ENCODE measurements at places on chromosomes 1 and 21. TPM values are rescaled to one million over a fixed set of nuclear protein-coding genes. Genes with fewer than 3 reads are reported as not detected.

DNA sequence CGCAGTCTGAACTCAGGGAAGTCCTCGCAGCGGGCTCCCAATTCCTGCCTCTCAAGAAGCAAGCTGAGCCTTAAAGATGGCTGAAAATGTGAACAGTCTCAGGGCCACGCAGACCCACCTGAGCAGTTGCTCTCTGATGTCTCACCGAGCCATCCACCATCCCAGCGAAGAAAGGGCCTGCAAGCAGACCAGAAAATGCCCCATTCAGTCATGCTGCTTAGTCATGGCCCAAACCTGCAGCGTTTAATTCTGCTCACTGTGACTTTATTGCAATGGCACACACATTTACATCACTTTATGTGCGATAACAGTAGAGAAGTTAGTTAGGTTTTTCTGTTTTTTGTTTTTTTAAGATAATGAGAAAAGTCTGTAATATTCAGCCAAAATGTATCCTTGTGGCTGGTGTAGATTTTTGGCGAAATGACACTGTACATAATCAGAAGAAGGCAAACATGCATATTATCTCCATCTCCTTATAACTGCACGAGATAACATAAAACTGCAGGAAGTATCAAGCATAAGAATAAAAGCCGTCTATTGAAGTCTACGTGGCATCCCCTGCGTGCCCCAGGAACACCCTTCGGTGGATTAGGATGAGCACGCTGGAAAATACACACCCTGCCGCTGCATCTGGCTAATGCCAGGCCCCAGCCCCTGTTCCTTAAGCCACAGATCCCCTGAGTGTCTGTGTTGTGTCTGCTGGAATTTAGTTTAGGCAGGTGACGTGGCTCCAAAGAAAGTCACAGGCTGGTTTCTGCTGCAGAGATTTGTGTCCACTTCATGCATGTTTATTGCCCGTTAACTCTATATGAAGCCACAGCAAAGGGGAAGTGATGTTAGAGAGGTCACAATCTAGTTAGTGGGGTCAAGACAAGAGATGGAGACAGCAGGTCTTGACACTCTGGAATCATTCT is 119.8 kb upstream of the IRF2BP2 start:
- H3K36me3 ChIP-seq: no peaks in the 10 kb centered on the region
- no peak overlapping the region for H3K4me3 ChIP-seq
- H3K27ac ChIP-seq: no peak overlapping the region
- peaks cover 47% of the 10 kb centered on the region for H3K4me1 ChIP-seq
- DNase-seq: no peak
- H3K27me3 ChIP-seq: no peaks in the 10 kb centered on the region

DNA sequence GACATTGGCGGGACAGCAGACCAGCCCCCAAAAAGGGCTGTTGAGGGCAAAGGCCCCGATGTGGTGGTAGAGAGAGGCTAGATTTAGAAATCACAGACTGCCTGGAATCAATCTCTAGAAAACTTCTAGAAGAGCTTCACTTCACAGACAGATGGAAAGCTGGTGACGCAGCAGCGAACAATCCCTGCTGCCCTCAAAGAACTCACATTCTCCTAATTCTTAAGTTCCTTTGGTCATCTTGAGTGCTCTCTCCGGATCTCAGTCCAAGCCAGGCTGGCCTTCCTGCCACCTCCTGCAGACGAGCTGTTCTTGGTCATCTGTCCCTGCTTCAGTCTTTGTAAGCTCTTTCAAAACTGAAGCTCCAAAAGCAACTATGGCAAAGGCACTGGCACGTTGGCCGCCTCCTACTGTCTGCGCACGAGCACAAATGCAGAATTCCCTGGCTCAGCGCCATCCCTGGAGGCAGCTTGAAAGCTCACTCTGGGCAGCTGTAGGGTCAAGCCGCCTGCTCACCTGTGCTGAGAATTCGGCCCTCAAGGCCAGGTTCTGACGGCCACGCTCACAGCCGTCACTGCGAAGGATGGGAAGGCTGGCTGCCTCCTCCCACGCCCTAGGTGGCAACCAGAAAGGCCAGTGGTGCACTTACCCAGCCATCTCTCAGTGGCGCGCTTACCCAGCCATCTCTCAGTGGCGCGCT is 110.6 kb downstream of the NPHP4 start:
- H3K4me3 ChIP-seq: no peak overlapping the region
- no peaks in the 10 kb centered on the region for H3K4me1 ChIP-seq
- DNase-seq: no peak
- H3K27ac ChIP-seq: no peak overlapping the region

- H3K27ac ChIP-seq: no peak overlapping the region
- H3K36me3 ChIP-seq: no peaks in the 10 kb centered on the region
- H3K4me1 ChIP-seq: no peaks in the 10 kb centered on the region
These were observed 23.7 kb upstream of the C1orf198 start for GRCh38 chr1:230892018-230892491.

- H3K4me3 ChIP-seq: peak overlapping the region; percentile 24
- peaks cover 18% of the 10 kb centered on the region for H3K4me1 ChIP-seq
- no peak overlapping the region for H3K27ac ChIP-seq
- no peaks in the 10 kb centered on the region for H3K27me3 ChIP-seq
- no peak for DNase-seq
These were observed 453 bp upstream of the TTLL10 start for GRCh38 chr1:1173061-1173792.

DNA sequence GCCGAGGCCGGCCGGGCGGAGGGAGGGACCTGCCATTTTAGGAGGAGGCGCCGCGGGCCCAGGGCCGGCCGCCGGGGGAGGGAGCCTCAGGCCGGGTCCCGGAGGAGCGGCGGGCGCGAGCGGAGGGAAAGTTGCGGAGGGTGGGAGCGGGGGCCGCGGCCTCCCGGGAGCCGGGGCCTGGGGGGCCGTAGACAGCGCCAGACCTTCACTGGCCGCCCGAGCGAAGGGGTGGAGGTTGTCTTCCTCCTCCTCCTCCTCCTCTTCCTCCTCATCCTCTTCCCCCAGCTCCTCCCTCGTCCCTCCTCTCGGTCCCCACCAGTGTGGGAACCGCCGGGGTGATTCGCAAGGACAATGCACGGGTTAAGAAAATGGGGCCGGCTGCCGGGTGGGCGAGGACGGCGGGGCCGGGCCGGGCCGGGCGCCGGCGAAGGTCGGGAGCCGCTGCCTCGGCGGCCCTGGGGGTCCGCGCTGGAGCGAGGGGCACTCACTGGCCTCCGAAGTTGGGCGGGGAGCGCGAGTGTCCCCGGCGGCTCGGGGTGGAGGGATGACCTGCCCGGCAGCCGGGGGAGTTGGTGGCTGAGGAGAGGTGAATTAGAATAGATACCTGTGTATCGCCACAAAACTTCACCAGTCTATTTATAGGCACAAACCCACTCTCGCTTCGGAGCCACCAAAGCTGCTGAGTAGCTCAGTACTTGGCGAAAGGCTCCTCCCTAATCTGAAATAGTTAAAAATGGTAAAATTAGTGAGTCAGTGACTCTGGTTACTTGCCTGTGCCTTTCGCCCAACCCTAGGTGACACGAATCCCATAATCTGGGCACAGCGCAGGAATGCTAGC is 1.3 kb downstream of the DYRK1A start:
- peak; percentile 59 for DNase-seq
- H3K27ac ChIP-seq: peak overlapping the region; percentile 99
- H3K27me3 ChIP-seq: no peaks in the 10 kb centered on the region
- H3K4me3 ChIP-seq: peak overlapping the region; percentile 53
- no peaks in the 10 kb centered on the region for H3K36me3 ChIP-seq
- H3K4me1 ChIP-seq: peaks cover 29% of the 10 kb centered on the region

Gene FAM151A
- polyA plus RNA-seq: not detected

DNA sequence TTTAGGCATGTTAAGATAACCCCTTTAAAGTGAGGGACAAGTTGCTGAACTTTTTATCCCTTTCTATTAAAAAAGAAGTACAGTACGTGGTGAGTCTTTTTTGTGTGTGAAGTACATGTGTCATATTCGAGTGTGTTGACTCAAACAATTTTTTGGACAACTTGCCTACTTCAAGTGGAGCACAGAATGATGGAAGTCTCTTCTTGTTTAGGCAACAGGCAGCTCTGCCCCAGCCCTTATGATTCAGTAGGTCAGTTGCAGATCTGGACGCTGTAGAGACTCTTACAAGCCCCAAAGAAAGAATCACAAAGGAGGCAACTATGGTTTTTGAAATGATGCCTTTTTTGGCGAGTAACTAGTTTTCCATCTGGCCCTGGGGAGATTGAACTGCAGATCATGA is 14.4 kb upstream of the ZFP69B start:
- no peaks in the 10 kb centered on the region for H3K27me3 ChIP-seq
- no peak for DNase-seq
- H3K4me3 ChIP-seq: no peak overlapping the region
- H3K36me3 ChIP-seq: no peaks in the 10 kb centered on the region

GRCh38 chr1:26696654-26697430 is 1.0 kb downstream of the ARID1A start:
- H3K4me1 ChIP-seq: peaks cover 52% of the 10 kb centered on the region
- peak overlapping the region; percentile 76 for H3K4me3 ChIP-seq
- H3K36me3 ChIP-seq: no peaks in the 10 kb centered on the region
- H3K27ac ChIP-seq: peak overlapping the region; percentile 83

DNA sequence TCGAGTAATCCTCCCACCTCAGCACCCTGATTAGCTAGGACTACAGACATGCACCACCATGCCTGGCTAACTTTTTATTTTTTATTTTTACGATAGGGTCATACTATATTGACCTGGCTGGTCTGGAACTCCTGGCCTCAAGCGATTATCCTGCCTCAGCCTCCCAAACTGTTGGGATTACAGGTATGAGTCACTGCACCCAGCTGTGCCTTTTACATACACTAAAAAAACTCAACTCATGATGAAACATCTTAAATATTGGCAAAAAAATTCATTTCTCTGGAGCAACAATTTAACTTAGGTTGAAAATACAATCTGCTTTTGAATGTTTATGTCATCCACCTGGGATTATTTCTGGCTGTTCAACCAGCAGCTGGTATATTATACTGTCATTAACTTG is 598.3 kb upstream of the ZP4 start:
- H3K27ac ChIP-seq: no peak overlapping the region
- no peaks in the 10 kb centered on the region for H3K27me3 ChIP-seq
- H3K36me3 ChIP-seq: no peaks in the 10 kb centered on the region
- DNase-seq: no peak
- H3K4me3 ChIP-seq: no peak overlapping the region

DNA sequence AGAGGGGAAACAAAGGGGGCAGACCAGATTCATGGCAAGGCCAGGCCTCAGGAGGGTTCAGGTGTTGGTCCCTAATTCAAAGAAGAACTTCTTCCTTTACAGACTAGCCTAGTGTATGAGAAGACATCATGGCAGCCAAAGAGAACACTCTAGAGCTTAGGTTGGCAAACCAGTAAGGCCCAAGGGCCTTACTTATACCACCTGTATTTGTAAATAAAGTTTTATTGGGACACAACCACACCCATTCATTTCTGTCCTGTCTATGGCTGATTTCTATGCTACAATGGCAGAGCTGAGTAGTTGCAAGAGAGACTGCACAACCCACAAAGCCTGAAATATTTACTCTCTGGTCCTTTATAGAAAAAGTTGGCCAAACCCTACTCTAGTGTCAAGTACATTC is 42.3 kb downstream of the SSBP3 start:
- no peak overlapping the region for H3K4me3 ChIP-seq
- H3K4me1 ChIP-seq: no peaks in the 10 kb centered on the region
- no peaks in the 10 kb centered on the region for H3K36me3 ChIP-seq

DNA sequence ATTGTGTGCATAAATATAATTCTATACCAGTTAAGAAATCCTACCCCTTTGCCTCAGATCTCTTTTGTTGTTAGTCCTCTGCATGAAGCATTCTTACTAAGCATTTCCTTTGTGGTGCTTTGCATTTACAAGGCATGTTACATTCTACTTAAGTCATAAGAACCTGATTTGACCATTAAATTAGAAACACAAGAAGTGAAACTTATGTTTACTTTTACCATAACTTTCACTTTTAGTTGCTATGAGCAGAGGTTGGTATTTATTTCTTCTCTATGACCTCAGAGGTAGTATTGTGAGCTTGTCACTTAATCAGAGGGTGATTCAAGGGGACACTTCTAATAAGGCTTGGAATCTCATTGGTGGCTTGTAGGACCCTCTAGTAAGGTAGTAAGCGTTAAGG is 9.0 kb downstream of the FAM20B start:
- DNase-seq: no peak
- H3K27ac ChIP-seq: no peak overlapping the region
- no peaks in the 10 kb centered on the region for H3K36me3 ChIP-seq
- no peak overlapping the region for H3K4me3 ChIP-seq
- H3K4me1 ChIP-seq: peaks cover 26% of the 10 kb centered on the region

Gene SELENOF
- 361 TPM for polyA plus RNA-seq

Gene AKR7A2
- 115 TPM for polyA plus RNA-seq

DNA sequence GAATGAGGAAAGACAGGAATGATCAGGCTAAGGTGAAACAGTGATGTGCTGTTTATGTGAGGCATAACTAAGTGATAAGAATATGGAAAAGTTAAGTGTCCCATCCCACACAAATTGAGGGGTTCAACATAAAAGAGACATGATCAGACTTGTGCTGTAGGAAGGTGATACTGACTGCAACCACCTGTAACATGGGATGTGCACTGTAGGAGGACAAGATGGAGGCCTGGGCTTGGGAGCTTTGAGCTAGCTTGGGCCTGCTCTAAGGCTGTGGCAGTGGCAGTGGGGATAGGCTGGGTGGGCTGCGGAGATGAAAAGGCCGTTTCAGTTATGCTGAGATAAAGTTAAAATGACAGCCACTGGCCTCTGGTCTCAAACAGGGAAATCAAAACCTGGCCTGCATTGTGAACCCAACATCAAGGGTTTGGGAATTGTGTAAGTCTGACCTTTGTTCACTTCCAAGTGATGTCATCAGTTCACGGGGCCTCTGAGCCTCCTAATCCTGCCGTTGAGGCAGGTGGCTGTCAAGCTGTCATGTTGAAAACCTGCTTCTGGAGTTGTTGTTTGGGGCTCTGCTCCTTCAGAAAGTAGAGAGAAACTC is 61.2 kb upstream of the TENT5C start:
- H3K27ac ChIP-seq: no peak overlapping the region
- no peaks in the 10 kb centered on the region for H3K27me3 ChIP-seq
- no peaks in the 10 kb centered on the region for H3K4me1 ChIP-seq
- no peak for DNase-seq
- H3K36me3 ChIP-seq: no peaks in the 10 kb centered on the region
- H3K4me3 ChIP-seq: no peak overlapping the region

Data from naive thymus-derived CD4-positive, alpha-beta T cell (primary cell).